ENCODE measurements at places on chromosomes 1 and 21. TPM values are rescaled to one million over a fixed set of nuclear protein-coding genes. Genes with fewer than 3 reads are reported as not detected.

DNA sequence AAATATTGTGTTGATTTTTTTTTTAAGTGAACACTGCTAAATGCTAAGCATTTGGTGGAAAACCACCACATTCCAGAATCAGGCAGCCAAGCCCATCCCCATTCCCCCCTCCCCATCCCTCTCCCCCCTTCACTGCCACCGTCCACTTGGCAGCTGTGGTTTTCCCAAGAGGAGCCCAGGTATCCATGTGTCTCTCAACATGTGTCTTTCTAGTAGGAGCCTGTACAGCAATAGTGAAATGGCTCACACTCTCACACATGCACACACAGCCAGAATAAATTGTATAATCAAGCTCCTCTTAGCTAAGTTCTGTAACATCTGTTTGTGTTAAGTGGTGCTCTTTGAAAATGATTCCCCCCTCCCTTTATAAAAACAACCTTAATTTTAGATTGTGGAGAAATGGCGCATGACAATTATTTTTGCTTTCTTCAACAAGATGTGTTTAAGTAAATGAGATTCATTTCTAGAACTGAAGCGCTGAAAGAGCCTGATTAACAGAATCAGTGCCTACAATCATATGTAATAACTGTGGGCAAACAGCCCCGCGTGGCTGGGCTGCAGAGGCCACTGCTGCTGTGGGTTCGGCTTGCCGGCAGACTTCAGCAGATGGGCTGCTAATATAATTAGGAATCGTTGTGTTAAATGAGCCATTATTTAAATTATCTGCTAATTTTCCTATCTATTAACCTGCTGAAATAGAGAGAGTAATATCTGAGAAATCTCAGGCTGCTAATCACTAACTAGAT lies 43.3 kb downstream of the BACE2 start:
- DNase-seq: no peak

RPTN gene
- not detected for total RNA-seq

DNA sequence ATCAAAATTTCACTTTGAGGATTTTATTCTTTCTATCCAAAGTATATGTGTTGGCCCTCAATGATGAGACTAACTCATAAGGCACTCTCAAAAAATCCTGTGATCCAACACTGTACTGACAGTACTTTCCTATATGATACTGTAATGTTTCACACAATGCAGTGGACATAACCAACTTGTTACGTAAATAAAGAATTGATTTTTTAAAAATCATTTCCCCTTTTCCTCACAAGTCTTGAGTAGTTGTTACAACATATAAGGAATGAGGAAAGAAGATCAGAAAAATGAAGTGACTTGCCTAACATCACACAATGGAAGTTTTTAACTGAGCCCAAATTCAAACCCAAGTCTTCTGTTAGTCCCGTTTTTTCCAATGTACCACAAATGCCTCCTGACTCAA lies 17.2 kb downstream of the PTP4A2 start:
- DNase-seq: no peak

DNA sequence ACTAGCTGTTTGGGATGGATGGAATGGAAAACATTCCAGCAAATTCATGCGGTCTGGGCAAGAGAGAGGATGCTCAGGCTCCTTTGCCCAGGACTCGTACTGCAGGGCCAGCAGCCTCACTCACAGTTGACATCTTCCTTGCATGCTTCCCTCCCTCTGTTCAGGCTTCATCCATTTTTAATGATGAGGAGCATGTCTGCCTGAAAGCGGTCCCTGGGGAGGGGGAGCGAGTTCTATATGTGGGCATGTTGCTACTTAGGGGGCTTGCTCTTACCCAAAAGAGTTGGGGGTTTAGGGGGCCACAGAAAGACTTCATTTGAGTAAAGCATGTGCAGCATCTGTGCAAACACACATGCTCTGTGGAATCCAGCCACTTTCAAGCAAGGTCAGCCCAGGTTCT lies 98.2 kb downstream of the HMGB4 start:
- no peak for DNase-seq

SLC9C2 gene
- not detected for total RNA-seq

DNA sequence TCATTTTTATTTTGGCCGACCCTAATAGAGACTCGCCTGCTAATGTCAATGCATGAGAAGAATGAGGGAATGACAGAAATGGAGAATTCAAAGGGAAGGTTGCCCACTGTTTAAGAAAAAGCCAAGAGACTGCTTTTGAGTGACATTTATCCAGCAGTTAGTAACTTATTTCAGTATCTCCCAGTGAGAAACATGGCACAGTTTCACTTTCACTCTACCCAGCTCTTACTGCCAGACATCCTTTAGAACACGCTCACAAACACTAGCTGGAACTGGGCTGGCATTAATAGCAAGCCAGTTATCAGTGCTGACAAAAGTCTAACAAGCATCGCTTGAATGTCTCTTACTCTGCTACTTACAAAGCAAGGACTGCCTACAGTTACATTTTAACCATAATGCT lies 8.5 kb downstream of the GGPS1 start:
- DNase-seq: no peak

DNA sequence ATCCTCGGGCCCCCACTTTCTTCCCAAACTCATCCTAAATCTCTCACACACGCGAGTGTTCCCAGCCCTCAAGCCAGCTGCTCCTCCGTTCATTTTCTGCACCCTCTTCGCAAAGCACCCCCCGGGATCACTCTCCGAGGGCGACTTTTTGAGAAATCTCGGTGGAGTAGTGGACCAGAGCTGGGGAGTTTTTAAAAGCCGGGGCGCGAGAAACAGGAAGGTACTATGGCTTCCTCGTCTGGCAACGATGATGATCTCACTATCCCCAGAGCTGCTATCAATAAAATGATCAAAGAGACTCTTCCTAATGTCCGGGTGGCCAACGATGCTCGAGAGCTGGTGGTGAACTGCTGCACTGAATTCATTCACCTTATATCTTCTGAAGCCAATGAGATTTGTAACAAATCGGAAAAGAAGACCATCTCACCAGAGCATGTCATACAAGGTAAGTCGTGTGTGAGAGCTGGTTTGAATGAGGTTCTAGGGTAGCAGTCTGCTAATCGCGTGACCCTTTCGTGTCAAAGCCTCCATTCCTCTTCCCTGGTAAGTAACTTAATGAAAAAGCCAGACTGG lies 800 bp downstream of the DR1 start:
- DNase-seq: no peak

DNA sequence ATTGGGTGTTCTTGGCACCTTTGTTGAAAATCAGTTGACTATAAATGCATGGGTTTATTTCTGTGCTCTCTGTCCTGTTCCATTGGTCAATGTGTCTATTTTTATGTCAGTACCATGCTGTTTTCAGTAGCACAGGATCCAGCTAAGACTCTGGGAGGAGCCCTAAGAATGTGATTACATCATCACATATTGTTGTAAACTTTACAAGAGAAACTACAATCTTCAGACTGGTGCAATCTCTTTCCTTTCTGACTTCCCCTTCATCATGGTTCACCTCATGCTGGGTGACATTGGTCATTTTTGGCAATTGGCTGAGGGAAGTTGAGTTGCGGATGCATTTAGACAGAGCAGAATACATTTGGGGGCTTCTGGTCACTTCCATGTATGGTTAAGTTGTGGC lies 88.4 kb downstream of the C21orf91 start:
- DNase-seq: no peak

DNA sequence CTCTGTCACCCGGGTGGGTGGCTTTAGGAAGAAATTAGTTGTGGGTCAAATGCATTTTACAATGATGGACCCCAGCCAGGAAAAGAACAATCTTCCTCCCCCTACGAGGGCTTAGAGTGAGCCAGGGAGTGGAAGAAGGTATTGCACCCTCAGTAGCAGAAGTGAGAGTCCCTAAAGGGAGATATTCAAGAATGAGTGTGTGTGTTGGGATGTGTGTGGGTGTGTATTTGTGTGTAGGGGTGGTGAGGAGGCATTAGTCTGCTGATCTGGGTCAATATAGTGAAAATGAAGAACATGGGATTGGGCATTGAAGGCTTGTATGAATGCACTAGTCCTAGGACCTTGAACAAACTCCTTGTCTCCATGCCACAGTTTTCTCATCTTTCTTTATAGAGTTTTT lies 85.2 kb upstream of the RUNX1 start:
- no peak for DNase-seq

TSPEAR gene
- total RNA-seq: 0.27 TPM

DNA sequence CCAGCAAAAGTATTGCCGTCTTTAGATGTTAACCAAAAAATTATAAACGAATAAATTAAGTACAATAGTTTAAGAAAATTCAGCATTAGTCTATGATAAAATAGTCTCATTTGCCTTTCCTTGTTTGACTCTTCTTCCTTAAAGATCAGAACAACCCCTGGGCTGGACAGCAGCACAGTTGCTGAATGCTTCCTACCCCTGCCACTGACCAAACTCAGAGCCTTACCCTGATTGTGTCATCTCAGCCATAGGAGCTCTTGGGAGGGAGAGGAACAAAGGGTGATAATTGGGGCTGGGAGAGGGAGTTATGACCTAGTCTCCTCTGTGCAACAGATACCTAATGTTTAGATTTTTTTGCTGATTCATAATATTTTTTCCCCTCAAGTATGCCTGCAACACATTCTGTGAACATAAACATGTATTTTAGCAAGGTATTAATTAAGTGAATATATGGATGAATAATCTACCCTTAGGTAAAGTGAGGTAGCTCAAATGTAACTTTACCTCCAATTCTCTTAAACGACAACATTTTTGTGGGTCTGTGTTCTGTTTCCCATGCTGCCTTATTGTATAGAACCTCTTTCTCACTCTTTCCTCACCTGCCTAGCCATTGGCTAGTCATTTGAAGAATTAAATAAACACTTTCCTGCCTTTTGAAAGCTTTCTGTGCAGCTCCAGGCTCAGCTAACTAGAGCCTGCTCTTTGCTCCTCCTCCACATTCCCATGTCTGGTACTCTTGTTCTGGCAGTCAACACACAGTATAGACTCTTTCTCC lies 46.1 kb downstream of the FGGY start:
- no peak for DNase-seq

DNA sequence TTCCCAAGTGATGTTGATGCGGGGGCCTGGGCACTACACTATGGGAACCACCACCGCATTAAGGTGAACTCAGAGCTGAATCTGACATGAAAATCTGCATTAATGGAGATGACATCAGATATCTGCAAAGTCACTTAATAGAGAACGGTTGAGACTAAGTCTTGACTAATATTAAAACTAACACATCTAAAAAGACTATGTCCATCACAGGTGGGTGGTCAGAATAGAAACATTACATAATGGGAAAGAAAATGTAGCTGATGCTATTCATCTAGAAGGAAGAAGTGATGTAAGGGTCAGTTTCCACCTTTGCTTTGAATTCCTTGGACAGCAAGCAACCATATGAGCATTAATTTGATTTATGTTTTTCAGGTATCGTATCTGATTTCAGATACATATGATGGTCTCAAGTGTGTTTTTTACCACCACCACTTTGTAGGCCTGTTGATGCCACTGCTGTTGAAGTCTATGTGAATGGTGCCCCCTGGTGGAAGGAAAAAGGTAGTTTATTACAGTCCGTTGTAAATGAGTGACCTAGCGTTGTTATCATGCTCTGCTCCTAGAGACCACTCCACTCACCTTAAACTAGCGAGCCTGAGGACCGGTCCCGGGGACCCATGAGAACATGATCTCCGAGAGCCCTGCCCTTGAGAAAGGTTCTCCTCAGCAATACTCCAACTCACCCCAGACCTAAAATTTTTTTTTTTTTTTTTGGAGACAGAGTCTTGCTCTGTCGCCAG lies 73.5 kb downstream of the BACH1 start:
- peak; percentile 41 for DNase-seq

Data from thyroid gland (tissue), 4 donors.